ENCODE measurements at places on chromosomes 12 and 14.
A peak's percentile ranks its signal among the peaks of the same experiment; 100 is the strongest.

DNA sequence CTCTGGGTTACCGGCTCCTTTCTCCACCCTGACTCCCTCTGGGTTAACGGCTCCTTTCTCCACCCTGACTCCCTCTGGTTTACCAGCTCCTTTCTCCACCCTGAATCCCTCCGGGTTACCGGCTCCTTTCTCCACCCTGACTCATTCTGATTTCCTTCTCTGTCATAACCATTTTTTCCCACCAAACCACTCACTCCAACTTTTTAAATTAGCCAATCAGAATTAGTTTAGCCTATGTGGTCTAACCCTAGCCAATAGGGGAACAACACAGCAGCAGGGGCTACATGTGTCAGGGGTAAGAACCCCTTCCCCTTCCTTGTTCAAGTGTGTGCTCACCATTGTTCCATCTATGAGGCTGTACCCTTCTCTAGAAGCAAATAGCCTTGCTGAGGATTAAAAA is 98.4 kb upstream of the RBM19 start:
- DNase-seq: no peak

- no peak for DNase-seq
Measured at GRCh38 chr14:20750194-20750593, 4.5 kb downstream of the EDDM3A start.

DNA sequence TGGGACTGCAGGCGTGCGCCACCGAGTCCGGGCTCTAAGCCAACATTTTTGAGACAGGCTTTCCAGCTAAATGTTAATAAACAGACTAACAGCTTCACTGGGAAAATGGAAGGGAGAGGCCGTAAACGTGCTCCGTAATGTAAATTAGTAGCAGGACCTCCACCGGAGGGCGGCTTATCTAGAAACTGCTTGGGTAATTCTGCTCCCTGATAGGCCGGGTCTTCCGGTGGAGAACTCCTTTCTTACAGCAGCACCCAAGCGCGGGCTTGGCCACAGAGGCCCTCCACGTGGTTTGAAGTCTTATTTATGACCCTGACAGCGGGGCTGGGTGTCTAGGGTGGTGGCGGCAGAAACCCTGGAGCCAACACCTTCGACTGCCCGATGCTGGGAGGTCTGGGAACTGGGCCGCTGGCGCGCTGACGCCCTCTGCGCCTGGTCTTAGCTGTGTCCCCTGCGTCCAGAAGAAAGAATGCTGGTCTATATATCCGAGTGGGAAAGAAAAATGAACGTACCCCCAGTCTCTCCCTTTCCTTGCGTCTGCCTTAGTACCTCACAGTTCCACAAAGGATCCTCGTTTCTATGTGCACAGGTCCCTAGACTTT is 1.7 kb downstream of the DPPA3 start:
- DNase-seq: no peak

DNA sequence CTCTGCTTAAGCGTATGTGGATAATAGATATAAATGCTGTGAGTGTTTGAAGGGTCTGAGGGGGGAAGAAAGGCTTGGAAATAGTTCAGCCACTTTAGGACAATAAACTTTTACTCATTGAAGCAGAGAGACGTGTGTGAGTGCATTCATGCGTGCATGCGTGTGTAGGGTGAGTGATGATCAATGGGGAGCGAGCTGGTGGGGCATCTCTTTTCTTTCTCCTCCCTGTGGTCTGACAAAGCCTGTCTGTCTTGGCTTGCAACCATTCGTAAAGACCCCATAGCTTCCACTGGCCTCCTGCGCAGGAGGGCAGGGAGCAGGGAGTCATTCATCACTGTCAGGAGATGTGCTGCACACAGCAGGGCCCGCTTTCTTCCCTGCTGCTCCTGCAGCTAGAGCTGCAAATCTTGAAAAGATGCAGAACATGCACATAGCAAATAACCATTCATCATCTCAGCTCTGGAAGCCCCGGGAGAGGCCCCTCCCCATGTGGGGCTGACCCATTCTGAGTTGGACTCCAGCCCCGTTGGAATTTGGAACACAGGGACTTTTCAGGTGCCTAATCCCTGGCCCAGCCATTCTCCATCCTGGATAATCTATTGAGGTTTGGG is 223.2 kb downstream of the PPM1H start:
- no peak for DNase-seq

- no peak for DNase-seq
Measured at GRCh38 chr12:52042706-52043385, 8.4 kb upstream of the NR4A1 start.

GRCh38 chr12:52032446-52032803 is 18.8 kb upstream of the NR4A1 start:
- DNase-seq: no peak

DNA sequence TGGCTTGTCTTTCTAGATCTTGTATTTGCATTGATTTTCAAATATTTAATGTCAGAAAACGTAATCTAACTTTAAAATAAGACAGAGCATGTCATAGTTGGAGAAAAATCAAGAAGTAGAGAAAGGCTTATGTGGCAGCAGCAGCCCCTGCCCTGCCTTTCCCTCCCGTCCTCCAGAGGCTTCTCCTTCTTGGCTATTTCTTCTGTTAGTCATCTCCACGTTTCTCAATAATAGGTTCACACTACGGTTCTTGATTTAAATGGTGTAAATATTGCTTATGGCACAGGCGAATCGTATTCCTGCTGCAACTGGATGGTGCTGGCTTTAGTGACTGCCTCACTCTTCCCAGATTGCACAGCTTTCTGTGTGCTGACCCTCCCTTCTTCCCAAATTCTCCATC is 42.8 kb downstream of the SLC8B1 start:
- no peak for DNase-seq

- no peak for DNase-seq
Measured at GRCh38 chr14:100048786-100049185, 16.4 kb upstream of the EVL start.

- no peak for DNase-seq
Measured at GRCh38 chr12:49894751-49895148, 8.9 kb downstream of the FAIM2 start.

DNA sequence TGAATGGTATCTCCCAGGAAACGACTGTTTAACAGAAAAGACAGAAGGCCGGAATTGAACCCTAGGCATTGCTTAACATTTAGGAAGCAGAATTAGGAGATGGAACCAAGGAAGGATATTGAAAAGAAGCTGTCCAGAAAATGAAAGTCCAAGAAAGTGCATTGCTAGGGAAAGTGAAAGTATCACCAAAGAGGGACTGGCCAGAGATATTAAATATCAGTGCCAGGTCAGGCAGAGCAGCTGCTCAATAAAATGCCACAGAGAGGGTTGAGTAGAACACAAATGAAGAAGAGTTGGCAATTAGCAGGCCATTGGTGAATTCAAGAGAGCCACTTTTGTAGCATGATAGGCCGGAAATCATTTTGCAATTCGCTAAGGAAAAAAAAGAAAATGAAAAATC is 101.6 kb downstream of the CFAP54 start:
- no peak for DNase-seq

GRCh38 chr14:33566082-33566481 is 384.8 kb downstream of the EGLN3 start:
- no peak for DNase-seq

GRCh38 chr12:106584104-106585064 is 1.6 kb downstream of the RFX4 start:
- peak; percentile 55 for DNase-seq

DNA sequence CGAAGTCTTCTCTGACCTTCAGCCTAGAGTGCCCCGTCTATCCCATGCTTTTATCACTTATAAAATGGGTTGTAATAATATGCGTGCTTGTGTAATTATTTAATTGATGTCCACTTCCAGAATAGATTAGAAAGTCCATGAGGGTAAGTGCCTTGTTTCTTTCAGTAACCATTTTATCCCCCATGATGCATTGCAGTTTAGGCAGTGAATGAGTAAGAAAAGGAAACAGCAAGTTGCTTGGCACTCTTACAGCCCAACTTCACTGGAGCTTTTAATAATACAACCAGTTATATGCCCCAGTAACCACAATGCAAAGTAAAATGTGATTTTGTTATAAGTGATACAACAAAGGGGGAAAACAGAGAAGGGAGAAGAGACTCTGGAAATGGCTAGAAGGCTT is 287.3 kb downstream of the MED13L start:
- no peak for DNase-seq

- no peak for DNase-seq
Measured at GRCh38 chr12:105378911-105379310, 48.4 kb downstream of the C12orf75 start.

DNA sequence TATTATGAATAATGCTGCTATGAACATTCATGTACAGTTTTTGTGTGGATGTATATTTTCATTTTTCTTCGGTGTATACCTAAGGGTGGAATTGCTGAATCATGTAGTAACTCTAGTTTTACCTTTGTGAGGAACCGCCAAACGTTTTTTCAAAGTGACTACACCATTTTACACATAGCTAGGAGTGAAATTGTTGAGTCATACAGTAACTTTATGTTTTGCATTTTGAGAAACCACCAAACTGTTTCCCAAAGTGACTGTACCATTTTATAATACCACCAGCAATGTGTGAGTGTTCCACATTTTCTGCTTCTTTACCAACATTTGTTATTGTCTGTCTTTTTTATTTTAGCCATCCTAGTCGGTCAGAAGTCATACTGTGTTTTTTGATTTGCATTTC is 3.1 kb upstream of the TPH2 start:
- no peak for DNase-seq

DNA sequence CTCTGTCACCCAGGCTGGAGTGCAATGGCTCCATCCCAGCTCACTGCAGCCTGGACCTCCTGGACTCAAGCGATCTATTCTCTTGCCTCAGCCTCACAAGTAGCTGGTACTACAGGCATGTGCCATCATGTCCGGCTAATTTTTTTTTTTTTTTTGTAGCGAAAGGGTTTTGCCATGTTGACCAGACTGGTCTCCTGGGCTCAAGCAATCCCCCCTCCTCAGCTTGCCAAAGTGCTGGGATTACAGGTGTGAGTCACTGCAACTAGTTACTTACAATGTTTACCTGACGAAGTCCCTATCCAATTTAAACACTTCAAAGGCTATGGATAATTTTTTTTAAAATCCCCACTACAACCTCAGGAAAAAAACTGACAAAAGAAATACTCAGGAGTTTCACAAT is 1.8 kb downstream of the KRR1 start:
- DNase-seq: no peak

- DNase-seq: no peak
Measured at GRCh38 chr14:40601063-40601462, 1005.6 kb upstream of the LRFN5 start.

DNA sequence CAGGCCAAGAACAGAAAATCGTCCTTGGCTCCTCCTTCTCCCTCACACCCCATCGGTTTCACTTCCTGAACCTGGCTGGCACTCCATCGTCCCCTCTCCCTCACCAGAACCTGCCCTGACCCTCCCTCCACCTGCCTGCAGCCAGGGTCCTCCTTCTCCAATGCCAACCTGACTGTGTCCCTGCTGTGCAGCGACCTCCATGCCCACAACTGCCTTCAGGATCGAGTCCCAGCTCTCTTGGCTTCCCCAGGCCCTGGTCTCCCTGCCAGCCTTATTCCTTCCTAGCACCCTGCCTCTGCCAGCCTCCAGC is 19.8 kb downstream of the HVCN1 start:
- no peak for DNase-seq

DNA sequence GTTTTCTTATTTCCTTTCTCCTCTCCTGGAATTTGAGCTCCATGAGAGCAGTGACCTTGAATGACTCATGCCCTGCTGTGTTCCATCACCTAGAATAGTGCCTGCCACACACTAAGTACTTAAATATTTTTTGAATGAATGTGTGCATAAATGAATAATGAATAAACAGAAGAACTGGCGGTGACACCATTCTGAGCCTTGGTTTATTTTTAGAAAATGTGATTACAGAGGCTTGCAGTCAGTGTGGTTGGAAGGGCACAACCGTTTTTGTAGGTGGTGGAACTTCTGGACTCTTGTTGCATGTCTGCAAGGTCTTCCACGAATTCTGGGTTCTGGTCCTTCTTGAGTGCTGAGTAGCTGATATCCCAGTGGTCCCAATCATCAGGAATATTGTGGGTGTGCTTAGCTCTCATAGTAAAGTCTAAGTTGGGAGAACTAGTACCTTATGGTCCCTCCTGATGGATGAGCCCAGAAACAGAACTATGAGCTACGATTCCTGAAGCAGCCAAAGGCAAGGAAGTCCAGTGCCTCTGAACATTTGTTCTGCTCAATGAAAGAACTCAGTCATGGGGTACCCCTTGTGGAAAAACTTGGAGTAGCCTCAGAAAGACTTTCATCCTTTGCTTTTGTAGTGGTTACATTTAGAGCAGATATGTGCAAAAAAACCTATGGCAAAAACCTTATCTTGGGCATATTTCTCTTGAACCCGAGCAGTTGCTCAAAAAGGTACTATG is 28.8 kb upstream of the BHLHE41 start:
- no peak for DNase-seq

- DNase-seq: no peak
Measured at GRCh38 chr12:107032266-107032665, 45.3 kb upstream of the MTERF2 start.

- DNase-seq: no peak
Measured at GRCh38 chr12:27781680-27782079, 1.6 kb upstream of the MANSC4 start.

DNA sequence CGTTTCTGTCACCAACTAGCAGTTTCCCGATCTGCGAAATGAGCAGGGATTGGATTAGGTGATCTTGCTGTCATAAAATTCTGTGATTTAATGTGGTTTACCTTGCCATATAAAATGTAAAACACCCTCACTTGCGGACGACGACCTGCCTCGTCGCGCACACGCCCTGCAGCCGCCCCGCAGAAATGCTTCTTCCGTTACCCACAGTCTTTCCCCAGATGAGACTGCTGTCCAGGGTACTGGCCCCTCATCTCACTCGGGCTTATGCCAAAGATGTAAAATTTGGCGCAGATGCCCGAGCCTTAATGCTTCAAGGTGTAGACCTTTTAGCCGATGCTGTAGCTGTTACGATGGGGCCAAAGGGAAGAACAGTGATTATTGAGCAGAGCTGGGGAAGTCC is 17.7 kb upstream of the FOXJ2 start:
- no peak for DNase-seq

DNA sequence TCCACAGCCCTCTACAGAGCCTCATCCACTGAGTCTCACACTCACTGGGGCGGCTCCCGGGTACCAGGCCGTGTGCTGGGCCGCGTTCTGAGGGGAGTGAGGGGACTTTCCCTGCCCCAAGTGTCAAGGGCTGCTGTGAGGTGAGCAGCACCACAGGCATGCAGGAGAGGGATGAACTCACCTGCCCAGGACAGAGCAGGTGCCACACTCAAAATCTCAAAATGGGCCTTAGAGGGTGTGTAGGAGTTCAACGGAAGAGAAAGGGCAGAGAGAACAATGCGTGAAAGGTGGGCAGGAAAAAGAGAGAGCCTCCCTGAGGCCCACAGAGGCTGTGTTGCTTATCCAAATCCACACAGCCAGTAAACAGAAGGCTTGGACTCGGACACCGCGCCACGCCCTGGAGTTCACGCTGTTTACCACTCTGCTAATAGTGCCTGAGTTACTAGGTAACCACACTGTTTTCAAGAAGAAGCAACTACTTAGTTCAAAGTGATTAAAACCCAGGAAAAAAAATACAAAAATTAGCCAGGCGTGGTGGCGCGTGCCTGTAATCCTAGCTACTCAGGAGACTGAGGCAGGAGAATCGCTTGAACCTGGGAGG is 32.7 kb downstream of the TSPAN11 start:
- no peak for DNase-seq

Measured in activated CD8-positive, alpha-beta memory T cell treated with anti-CD3 and anti-CD28 coated beads, Interleukin-2, amount 50 U/mL, for 48 hours (primary cell).